Islet precursor cell (in vitro differentiated cells): ENCODE measurements at places on chromosomes 2 and 18.

GRCh38 chr2:113175042-113175628 is 1.4 kb downstream of the PSD4 start:
- DNase-seq: peak; percentile 60

- no peak for DNase-seq
Observed at GRCh38 chr18:48850822-48851598, 99.8 kb downstream of the SMAD7 start.

DNA sequence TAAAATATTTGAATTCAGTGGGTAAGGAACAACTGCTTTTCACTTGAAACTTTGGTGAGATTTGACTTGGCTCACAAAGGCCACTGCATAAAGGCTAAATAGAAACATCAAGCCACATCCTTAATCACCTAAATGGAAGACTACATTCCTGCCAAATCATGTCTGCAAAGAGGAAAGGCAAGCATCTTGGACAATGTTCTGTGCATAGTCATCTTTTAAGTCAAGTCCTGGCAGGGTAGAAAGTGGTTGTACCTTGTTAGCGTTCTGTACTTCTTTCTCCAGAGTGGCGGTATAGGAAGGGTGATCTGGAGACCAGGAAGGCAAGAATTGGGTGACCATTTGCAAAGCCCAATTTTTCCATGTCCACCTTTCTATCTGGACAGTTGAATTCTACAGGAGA is 121.4 kb upstream of the SLC14A2 start:
- DNase-seq: no peak

- DNase-seq: no peak
Observed at GRCh38 chr2:1620081-1620480, 124.2 kb downstream of the PXDN start.

DNA sequence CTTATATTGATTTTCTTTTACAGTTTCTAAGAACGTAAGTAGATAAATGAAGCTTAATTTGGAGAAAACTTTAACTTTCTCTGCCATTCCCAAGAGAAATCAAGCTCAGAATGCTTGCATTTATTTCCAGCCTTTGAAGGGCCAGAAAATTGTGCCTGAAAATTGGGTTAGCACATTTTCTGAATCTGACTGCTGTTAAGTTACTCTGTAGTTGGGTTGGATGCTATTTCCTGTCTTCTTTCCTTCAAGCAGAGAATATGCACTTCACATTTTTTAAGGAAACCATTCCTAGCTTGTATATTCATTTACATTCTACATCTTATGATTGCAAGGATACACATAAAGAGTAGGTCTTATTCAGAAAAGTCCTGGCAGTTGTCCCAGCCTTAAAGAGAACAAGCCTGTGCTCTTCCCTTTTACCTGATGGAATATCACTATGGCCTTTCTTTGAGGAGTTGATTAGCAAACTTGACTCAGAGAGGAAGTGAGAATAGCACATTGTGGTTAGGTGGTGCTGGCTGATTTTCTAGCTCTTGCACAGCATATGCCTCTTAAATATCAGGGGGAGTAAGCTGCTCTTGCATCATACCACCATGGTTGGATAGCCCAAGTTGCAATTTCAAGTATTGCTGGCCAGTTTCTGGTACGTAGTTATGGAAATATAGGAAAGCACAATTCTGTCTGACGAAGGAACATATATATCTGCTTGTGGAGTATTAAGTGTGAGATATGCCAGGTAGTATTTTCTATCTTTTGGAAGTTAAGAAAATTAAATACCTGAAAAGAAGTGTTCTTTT is 133.7 kb downstream of the COMMD1 start:
- DNase-seq: no peak

GRCh38 chr18:39313992-39314391 is 1748.4 kb upstream of the CELF4 start:
- no peak for DNase-seq

- no peak for DNase-seq
Observed at GRCh38 chr2:219474285-219475060, 24.2 kb upstream of the GMPPA start.

DNA sequence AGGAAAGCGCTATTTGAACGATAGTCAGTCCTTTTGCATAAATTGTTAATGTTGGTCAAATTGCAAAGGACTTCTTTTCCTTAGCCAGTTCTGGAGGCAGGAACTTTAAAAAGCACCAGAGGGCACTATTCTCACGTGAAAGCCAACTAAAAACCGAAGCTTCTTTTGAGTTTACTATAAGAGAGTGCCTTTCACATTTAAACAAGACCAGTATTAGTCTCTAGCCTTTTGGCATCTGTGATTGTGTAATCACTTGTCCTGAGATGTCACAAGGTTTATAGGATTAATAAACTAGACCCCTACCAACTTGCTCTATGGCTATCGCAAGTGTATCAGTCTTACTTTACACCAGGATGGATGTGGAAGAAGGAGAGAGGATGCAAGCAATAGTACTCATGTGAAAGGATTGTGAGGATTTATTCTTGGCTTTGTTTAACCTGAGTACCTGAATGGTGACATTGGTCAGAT is 14.4 kb upstream of the STAT4 start:
- DNase-seq: no peak

GRCh38 chr2:65045651-65046050 is 10.6 kb upstream of the CEP68 start:
- DNase-seq: peak; percentile 96

- DNase-seq: no peak
Observed at GRCh38 chr2:206561962-206562361, 80.3 kb upstream of the FAM237A start.

DNA sequence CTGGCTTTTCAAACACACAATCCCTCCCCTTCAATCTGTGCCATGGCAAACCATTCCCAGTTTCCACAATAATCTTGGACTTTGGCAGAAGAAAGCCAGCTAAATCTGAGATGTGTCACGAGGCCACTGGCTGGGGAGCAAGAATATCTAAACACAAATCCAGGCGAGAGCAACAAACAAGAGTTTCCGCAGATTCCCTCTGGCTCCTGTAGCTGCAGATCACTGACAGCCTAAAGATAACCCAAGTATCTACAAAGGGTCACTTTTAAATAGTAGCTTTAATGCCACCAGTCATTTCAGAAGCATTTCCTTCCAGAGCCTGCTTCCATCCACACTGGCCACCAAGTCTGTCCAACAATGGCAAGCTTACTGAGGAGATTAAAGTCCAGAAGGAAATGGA is 86.9 kb downstream of the ACVR1 start:
- no peak for DNase-seq

DNA sequence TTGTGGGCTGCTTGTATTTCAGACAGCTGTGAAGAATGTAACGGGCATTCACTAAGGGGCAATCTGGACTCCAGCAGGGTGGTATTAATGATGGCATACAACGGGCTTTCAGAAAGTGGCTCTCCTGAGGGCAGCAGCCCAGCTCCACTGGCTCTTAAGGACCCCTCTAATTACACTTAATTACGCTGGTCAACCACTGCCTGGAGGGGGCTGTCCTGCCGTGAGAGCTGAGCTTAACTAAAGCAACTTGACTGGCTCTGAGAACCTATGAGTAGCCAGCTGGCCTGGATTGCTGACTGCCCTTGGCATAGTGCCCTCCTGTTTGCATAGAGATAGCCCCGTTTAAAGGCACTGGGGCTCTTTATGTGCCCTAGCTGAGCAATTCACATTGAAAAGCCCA is 3.8 kb downstream of the LIPG start:
- peak; percentile 77 for DNase-seq

DNA sequence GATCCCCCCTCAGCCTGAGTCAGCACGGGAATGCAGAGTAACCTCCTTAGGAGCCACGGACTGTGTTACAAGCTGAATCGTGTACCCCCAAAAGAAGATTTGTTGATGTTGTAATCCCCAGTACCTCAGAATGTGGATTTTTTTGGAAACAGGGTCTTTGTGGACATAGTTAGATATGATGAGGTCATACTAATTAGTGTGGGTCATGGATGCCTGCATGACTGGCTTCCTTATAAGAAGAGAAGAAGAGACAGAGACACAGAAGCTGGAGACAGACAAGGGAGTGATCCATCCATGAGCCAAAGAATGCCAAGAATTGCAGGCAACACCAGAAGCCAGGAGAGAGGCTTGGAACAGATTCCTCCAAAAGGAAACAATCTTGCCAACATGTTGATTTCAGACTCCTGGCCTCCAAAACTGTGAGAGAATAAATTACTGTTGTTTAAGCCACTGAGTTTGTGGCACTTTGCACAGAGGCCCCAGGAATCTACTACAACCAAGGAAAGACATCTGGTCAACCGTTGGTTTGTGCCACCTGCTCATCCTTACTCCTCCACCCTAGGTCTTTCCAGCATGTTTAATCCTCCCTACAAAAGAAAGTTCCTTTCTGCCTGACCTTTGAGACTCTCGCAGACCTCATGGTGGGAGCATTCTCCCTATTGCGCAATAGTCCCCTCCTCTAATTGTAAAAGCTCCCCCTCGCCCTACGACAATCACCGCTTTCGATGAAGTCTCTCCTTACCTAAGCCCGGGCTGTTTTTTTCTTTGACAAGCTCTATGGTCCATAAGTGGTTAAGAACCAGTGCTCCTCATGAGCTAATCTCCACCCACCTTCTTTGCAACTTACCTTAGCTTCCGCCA is 91.6 kb downstream of the DNER start:
- no peak for DNase-seq

DNA sequence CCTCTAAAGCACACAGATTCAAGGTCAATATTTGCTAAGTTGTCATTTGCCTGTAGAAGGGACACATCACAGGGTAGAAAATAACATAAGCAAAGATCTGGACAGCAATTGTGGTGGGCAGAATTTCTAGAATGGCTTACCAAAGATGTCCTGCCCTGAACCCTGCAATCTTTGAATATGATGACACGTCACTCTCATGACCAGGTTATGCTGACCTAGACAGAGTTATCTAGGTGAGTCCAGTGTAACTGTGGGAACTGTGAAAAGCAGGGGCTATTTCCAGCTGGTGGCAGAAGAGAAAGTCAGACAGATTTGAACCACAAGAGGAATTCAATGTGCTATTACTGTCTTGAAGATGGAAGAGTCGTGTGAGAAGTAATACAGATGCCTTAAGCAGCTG is 112.3 kb upstream of the CNGA3 start:
- DNase-seq: no peak

- peak; percentile 37 for DNase-seq
Observed at GRCh38 chr2:2795438-2796091, 464.5 kb upstream of the MYT1L start.

GRCh38 chr2:142997231-142997630 is 119.8 kb downstream of the KYNU start:
- no peak for DNase-seq

GRCh38 chr2:104092886-104093285 is 761.0 kb upstream of the POU3F3 start:
- DNase-seq: no peak

DNA sequence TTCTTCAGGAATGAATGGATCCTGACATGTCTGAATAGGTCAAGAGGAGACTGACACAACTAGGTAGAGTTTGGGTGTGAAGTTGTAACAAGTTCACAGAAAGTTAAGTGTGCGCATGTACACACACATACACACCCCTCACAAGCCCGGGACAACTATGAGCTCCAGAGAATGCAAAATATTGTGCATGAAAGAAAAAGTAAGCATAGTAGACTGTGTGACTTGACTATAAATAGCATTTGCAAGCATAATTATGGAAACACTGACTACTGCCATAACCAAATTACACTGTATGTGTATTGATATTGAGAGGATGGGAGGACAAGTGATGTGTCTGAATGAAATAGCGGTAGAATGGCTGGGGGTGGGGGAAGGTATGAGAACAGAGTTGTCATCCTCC is 157.1 kb upstream of the NCK2 start:
- no peak for DNase-seq

DNA sequence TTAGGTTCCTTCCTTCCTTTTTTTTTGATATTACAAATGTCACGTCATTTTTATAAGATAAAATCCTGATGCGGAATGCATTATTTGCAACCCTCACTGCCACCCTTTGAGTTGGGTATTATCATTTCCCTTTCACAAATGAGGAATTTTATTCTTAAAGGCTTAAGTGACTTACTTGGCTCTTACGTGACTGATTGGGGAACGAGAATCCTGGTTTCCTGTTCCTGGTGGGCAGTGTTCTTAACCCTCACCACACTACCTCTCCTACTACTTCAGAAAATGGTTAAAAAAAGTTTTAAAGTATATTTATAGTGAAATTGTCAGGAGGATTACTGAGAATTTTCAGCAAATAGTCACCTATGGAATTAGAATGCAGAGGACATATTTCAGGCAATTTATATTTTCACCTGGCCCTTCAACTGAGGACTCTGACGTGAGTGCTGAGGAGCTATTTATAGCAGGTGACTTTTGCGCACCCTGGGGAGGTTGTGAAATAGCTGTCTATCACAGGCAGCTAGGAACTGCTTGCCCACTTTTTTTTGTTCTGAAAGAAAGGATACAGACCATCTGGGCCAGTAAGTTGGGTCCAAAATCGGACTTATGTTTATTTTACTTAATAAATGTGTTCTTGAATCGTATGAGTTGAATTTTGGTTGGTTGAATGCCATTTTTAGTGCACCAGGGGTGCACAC is 18.7 kb upstream of the RASGRP3 start:
- no peak for DNase-seq
